HS-5 (cell line): ENCODE measurements at places on chromosomes 11 and 22.

GRCh38 chr11:71068963-71069362 is 183.4 kb downstream of the SHANK2 start:
- DNase-seq, result no peak

GRCh38 chr11:69575296-69576068 is 65.5 kb upstream of the CCND1 start:
- DNase-seq, result no peak

GRCh38 chr11:59479906-59480305 is 6.8 kb downstream of the OR4D10 start:
- no peak for DNase-seq

- DNase-seq, result no peak
Measured at GRCh38 chr22:23895599-23896144, 1.5 kb downstream of the MIF start.

DNA sequence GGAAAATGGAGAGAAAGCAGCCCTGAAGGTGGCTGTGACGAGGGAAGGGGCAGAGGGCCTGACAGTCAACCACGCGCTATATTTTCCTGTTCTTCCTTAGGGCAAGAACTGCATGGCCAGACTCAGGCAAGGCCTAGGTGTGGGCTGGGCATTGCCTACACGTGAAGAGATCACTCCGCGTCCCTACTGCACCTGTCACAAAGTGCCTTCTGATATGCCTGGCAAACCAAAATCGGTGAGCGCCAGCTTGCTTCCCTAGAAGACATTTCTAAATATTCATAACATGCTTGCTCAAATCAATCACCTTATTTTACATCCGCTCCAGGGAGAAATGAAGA is 6.3 kb downstream of the TMEM121B start:
- no peak for DNase-seq

- DNase-seq, result no peak
Measured at GRCh38 chr11:134346976-134347350, 15.2 kb downstream of the GLB1L2 start.

DNA sequence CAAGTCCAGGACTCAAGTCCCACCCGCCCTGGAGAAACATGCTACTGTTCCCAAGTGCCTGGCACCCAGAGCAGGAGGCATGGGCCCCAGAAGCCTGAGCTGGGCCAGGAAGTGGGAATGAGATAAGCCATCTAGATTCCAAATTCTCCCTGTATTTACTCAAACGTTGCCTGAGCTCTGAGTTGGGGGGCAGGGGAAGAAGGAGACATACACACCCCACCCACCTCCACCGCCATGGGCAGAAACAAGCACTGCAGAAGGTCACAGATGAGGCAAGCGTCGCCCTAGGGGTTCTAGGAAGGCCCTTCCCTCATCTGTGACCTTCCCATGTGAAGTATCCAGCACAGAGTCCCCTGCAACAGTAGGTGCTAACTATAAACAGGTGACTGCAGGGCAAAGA is 54.0 kb downstream of the PLEKHA7 start:
- no peak for DNase-seq

DNA sequence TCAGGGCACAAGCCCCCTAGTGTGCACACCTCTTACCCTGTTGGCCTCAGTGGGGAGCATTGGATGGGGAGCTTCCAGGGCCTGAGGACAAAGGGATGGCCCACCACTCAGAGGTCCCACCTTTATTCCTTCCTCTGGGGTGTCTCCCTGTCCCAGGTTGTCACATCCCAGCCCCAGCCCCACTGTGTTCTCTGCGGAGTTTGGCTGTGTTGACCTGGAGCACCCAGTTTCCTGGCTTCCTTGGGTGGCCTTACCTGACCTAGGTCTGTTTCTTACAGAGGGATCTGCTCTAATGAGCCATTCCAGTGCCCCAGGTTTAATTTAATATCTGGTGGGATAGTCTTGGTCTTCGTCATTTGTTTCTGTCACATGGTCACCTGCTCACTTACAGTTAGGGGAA is 38.8 kb upstream of the HORMAD2 start:
- no peak for DNase-seq

DNA sequence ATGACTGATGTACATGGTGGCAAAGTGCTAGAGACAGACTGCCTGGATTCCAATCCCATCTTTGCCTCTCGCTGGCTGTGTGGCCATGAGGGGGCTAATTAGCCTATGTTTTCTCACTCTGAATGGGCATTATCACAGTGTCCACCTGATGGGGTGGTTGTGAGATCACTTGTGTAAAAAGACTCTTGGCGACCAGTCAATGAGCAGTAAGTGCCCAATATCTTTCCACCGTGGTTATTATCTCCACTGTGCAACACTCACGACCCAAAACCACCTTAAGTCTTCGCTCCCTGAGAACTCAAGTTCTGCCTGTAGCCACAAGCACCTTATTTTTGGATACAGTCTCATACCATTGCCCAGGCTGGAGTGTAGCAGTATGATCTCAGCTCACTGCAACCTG is 52.1 kb downstream of the PLEKHA7 start:
- DNase-seq, result no peak
